ENCODE measurements at places on chromosomes 5 and 9.

DNA sequence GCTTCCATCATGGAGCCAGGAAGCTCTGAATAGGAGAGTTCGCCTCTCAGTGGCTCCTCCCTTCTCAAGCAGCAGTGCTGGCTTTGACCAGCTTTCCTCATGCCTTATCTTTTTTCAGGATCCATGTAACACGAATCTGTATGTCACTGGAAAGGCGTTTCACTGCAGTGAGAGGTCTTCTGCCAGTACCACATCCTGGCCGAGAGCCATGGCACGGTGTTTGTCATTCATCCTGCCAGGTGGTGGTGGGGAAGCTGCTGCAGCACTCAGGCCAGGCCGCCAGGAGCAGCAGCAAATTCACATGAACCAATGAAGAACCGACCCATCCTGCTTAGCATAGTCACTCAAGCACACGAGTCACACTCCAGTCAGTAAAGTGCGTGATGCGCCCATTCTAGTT is 179.0 kb downstream of the FANCC start:
- DNase-seq: no peak

- no peak for DNase-seq
Observed at GRCh38 chr5:154842689-154843530, 7.5 kb downstream of the FAXDC2 start.

GRCh38 chr9:129692534-129692933 is 27.1 kb downstream of the PRRX2 start:
- DNase-seq: no peak

DNA sequence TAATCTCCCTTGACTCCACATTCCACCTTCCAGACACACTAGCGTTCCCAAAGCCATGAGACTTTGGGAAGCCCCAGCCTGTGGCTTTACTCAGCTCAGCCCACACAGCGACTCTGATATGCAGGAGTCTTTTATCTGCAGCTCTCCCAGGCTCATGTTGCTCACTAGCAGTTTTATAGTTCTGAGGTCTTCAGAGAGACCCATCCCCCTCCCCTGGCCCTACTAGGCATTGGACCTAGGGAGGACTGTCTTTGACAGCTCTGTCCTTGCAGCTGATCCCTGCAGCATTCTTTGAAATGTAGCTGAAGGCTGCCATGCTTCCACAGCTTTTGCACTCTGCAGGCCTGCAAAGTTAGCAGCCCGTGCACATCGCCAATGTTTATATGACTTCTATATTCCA is 19.9 kb upstream of the CYLC2 start:
- DNase-seq: no peak

- DNase-seq: no peak
Observed at GRCh38 chr9:127214421-127215267, 49.9 kb upstream of the GARNL3 start.

DNA sequence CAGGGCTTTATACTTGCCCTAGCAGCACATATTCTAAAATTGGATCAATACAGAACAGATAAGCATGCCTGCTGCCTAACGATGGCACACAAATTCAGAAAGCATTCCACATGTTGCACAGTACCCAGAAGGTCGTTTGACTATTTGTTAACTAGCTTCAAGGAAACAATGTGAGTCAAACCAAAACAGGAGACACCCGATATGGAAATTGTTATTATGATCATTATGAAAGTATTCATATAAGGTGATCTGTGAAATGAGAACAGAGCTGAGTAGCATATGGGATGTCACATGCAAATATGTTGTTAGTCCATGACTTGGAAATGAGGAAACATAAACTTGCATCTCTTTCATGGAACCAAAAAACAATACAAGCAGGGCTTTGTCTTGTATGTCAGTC is 56.3 kb upstream of the BICD2 start:
- no peak for DNase-seq

GRCh38 chr5:606526-607399 is 5.4 kb upstream of the CEP72 start:
- no peak for DNase-seq

DNA sequence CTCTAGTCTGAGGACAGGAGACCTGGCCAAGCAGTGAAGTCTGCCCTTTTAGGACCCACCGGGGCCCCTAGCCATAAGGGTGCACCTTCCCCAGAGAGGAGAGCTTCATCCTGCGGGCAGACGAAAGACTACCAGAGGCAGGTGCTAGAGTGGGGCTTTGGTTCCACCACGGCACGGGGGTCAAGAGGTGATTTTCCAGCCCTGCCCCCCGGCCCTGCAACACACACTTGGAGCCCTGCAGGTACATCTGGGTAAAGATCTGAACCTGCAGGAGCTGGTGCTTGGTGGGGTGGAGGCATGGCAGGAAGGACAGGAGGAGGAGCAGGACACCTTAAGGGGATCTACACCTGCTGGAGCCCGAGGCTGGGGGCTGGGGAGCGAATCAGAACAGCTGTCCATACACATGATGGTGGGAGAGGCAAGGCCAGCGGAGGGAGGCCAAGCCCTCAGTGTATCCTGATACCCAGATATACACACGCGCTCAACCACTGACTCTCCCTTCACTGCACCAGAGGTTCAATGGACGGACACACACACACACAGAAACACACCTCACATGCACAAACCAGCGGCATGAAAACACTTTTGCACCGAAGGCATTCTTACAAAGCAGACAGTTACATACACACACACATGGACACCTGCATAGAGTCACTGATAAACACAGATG is 98.4 kb upstream of the MVB12B start:
- DNase-seq: no peak

- no peak for DNase-seq
Observed at GRCh38 chr9:101572316-101572715, 22.5 kb downstream of the PPP3R2 start.

DNA sequence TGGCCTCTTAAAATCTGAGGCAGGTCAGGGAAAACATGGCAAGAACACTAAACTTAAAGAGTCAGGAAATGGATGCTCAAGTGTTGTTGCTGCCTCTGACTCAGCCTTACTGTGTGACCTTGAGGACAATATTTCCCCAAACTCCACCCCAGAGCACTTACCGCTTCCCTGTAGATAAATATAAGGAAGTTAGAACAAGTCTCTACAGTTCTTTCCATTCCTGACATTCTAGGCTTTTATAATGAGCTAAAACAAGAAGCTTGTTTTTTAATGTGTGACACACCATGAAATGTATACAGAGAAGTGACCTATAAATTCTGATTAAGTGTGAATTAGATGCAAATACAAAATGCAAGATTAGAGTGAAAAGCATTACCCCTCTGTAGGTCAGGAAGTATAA is 129.3 kb downstream of the GRIA1 start:
- DNase-seq: no peak

DNA sequence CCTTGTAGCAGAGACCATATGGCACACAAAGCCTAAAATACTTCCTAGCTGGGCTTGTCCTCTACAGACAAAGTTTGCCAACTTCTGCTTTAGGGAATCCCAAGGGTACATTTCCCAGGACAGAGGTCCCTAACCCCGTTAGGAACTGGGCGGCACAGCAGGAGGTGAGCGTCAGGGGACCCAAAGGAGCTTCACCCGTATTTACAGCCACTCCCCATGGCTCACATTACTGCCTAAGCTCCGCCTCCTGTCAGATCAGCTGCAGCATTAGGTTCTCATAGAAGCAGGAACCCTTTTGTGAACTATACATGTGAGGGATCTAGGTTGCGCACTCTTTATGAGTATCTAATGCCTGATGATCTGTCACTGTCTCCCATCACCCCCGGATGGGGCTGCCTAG is 88.5 kb upstream of the TRPM3 start:
- DNase-seq: no peak

- no peak for DNase-seq
Observed at GRCh38 chr9:129487658-129488483, 133.0 kb downstream of the C9orf50 start.

GRCh38 chr5:52727576-52727975 is 60.1 kb upstream of the ITGA1 start:
- DNase-seq: no peak

DNA sequence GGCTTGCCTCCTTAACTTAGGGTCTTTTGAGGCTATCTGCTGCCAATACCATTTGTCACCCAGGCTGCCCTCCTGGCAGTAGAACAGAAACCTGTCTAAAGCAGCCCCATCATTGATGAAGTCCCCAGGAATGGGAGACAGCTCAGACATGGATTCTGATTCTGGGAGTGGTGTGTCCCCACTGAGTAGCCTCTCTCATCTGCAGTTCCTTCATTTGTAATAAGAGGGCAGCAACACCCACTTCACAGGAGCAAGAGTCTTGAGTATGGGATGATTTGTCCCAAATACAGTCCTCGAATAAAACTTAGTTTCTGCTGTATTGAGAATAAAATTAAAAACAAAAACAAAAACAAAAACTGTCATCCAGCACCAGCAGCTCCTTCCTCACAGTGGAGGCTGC is 167.6 kb downstream of the ASTN2 start:
- DNase-seq: no peak

DNA sequence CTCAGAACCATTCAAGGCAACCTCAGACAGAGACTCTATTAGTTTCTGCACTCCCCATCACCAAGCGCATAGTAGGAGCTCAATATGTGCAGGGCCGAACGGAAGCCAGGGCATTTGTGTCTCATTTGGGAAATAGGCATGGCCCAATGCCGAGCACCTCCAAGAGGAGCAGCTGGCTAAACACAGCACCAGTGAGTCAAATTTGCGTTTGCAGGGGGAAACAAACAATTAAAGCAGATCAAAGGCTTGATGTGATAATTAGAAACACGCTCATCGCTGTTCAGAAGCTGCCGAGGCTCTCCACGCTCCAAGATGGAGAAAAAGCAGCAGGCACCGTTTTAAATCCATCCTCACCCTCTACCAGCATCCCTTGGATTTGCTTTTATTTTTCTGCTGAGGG is 225.3 kb downstream of the AGTPBP1 start:
- DNase-seq: no peak

GRCh38 chr5:169012450-169012849 is 288.5 kb downstream of the SLIT3 start:
- DNase-seq: no peak

GRCh38 chr9:73179589-73179988 is 27.9 kb downstream of the ANXA1 start:
- no peak for DNase-seq

DNA sequence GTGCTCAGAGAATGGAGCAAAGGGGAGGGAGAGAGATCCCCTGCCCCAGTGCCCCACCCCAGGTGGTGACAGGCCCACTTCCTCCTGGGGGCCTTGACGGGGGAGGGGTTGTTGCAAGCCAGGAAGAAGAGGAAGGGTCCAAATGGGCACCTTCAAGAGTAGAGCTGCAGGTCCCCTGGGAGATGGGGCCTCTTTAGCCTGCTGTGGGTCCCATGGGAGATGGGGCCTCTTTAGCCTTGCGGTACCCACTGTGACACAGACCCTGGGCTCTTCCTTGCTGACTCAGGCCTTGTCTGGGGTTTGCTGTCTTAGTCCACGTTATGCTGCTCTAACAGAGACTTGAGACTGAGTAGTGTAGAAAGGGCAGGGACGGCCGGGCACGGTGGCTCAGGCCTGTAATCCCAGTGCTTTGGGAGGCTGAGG is 9.6 kb upstream of the TOR4A start:
- DNase-seq: no peak
